ENCODE measurements at places on chromosomes 7 and 10.

DNA sequence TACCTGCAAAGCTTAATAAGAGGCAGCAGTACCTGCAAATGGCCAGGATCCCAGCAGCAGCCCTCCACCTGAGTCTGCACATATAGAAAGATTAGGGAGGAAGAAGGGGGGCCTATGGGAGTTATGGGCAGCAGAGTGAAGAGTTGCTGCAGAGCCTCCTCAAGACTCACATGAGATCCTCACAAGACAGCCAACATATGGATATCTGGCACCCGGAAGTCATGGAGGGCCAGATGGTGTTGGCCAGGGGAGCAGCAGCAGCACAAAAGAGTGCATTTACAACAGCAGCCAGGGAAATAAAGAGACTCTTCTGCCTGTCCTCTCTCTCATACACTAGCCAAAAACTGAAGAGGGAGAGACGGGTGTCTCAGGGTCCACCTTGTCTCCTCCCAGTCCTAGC, 4.0 kb upstream of the TAS2R40 start:
- DNase-seq = no peak

DNA sequence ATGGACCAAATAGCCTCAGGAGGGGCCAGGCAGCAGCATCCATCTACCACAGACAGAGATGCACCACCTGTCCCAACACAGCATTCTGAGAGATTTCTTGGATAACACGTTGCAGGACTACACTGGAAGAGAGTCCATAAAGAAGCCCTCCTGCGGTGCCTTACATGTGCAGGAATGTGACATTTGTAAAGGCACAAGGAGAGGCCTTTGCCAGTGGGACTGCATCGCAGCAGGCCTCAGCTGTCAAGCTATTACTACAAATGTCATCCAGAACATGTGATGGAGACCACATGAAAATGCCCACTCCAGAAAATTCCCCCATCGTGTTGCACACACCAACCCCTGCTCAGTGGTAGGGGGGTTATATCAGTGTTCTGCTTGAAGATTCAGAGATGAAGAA, 77.4 kb downstream of the ATXN7L1 start:
- no peak for DNase-seq

DNA sequence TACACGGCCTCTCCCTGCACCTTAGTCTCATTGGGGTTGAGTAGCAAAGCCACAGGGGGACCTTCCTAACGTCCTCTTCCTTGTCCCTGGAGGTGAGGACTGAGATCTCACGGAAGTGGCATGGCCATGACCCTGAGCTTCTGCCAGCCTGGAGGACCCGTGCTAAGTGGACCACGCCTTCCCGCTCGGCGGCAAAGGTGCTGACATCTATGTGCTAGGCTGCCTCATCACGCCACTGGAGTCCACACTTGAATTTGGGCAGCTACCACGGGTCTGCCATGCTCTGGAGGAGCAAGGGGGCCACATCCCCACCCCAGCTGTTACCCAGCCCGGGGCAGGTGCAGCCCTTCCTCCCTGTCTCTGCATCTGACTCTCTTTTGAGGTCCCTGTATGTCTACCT, 15.3 kb downstream of the GHRHR start:
- DNase-seq = no peak

GRCh38 chr10:30583778-30584415, 45.7 kb downstream of the LYZL2 start:
- peak; percentile 63 for DNase-seq

- DNase-seq = no peak
These were observed 26.6 kb downstream of the GIMAP8 start for GRCh38 chr7:150476819-150477631.

- no peak for DNase-seq
These were observed 23.5 kb upstream of the KCNMA1 start for GRCh38 chr10:77661100-77661499.

GRCh38 chr10:32348297-32349198, 1.6 kb upstream of the EPC1 start:
- DNase-seq = no peak

DNA sequence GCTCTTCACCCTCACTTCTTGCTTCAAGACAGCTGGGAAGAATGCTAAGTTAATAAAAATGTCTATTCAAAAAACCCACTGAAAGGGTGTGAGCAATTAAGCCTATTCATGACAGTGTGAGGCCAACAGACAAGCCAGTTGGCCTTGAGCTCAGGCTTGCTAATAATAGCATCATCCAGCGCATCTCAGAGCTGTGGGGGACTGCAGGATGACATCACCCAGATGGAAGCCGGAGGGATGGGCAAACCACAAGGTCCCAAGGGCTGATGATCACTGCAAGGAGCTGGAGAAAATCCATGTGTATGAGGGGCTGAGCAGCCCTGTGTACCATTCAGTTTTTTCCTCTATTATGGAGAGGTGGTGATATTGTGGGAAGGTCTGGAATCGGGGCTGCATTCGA, 770.4 kb downstream of the TNS3 start:
- DNase-seq = peak; percentile 60

- DNase-seq = no peak
These were observed 357.5 kb upstream of the BMPER start for GRCh38 chr7:33547880-33548279.

DNA sequence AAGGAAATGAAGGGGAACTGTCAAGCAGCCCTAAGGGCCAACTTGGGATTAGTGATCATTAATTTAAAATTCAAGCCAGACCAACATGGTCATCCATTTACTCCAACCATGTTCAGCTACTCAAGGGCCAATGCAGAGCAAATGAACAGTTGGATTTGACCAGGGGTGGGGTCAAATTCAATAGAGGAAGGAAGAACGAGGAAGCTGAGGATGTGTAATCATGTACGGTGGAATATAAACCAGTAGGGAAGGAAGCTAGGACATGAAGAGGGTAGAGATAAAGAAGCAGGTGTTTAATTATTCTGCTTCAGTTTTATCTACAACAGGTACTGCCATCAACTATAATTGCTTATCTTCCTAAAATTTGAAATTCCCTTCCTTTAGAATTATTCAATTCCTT, 81.6 kb downstream of the HIBADH start:
- no peak for DNase-seq

- DNase-seq = no peak
These were observed 15.6 kb downstream of the ASB4 start for GRCh38 chr7:95501261-95501832.

DNA sequence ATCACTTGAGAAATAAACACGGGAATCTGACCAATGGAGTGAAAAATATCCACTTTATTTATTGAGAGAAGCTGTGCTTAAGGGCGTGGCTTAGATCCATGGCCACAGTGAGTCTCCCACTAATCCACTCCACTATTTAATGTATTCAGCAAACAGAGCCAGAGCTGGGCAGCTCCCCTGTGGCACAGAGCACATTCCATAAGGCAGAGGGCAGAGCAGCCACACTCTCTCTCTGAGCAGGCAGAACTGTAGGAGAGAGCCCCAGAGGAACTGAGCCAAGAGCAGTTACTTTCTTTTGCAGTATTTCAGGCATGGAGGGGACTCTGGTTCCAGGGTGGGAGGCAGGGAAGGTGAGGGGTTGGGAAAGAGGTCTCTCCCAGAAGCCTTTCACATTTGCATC, 106.0 kb downstream of the GALNT17 start:
- DNase-seq = peak; percentile 48

- DNase-seq = no peak
These were observed 57.0 kb upstream of the ARL4A start for GRCh38 chr7:12630513-12630819.
